Breast epithelium (tissue), 4 donors: ENCODE measurements at places on chromosomes 6 and 20. TPM values are rescaled to one million over a fixed set of nuclear protein-coding genes. Genes with fewer than 3 reads are reported as not detected.

DNA sequence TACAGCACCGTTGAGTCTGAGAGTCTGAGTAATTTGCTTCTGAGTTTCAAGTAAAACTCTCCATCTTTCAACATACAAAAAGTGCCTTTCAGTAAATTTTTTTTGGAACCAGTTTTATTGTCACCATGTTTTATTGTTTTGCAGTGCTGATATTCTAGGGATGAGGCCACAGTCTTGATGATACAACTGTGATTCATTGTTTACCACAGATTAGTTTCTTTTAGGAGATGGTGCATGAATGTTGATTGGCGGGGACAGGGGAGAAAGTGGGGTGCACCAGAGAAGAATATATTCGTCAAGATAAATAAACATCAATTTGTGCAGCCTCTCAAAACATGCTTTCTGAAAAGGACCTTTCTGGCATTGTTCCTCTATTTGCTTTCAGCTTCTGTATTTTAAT, 109.0 kb downstream of the MCHR2 start:
- H3K36me3 ChIP-seq, result no peaks in the 10 kb centered on the region
- no peaks in the 10 kb centered on the region for H3K4me1 ChIP-seq
- DNase-seq, result no peak
- no peak overlapping the region for H3K27ac ChIP-seq

GRCh38 chr6:15285682-15286294, 39.9 kb downstream of the JARID2 start:
- no peaks in the 10 kb centered on the region for H3K4me1 ChIP-seq
- no peaks in the 10 kb centered on the region for H3K36me3 ChIP-seq
- H3K27ac ChIP-seq, result no peak overlapping the region
- DNase-seq, result no peak
- H3K4me3 ChIP-seq, result no peak overlapping the region

DNA sequence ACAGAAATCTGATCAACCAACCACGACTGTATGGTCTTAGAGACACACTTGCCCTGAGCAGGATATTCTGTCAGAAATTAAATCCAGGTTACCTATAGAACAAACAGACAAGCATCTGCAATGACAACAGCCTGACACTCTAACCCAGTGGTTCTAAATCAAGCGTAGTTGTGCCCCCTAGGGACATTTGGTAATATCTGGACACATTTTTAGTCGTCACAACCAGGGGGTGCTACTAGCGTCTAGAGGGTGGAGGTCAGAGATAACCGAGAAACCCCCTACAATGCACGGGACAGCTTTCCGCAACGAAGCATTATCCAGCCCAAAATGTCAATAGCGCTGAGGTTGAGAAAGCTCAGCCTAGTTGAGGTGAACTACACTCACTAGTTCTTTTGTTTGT, 32.3 kb downstream of the ID4 start:
- H3K27ac ChIP-seq, result no peak overlapping the region
- H3K36me3 ChIP-seq, result no peaks in the 10 kb centered on the region
- no peak overlapping the region for H3K4me3 ChIP-seq
- H3K4me1 ChIP-seq, result peaks cover 5% of the 10 kb centered on the region
- no peaks in the 10 kb centered on the region for H3K27me3 ChIP-seq

DNA sequence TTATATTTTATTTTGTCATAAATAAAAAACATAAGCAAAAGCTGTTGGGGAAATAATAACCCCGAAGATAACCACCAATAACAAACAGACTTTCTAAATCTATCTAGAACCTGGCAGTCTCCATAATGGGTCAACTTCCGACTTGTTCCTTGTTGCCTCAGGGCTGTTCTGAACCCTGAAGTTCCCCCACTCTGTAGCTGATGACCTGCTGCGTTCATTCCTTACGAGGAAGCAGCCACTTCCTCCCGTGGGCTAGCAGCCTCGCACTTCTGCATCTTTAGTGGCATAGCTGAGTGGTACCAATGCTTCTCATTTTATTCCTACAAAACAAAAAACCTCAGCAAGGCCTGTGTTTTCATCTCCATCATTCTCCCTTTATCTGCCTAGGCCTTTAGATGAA, 103.0 kb downstream of the PLEKHG1 start:
- H3K36me3 ChIP-seq, result no peaks in the 10 kb centered on the region
- no peak for DNase-seq
- no peak overlapping the region for H3K4me3 ChIP-seq
- H3K4me1 ChIP-seq, result no peaks in the 10 kb centered on the region

DNA sequence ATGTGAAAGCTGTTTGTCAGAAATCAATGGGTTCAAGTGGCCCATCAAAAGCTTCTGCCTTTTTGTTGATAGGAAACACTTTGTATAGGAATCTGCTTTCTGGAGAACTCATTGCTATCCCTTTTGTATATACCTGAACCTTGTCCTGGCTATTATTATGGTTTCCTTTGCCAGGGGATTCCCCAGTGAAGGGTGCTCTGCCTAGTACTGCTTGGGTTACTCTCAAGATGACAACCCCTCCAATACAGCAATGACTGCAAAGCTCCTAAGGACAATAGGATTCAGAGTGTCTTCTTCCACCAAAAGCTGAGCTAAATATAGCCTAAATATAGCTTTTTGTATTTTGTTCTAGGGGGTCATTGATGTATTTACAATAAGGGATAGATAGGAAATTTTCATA, 54.0 kb upstream of the PTPRK start:
- no peaks in the 10 kb centered on the region for H3K36me3 ChIP-seq
- DNase-seq, result no peak
- H3K4me1 ChIP-seq, result no peaks in the 10 kb centered on the region

DNA sequence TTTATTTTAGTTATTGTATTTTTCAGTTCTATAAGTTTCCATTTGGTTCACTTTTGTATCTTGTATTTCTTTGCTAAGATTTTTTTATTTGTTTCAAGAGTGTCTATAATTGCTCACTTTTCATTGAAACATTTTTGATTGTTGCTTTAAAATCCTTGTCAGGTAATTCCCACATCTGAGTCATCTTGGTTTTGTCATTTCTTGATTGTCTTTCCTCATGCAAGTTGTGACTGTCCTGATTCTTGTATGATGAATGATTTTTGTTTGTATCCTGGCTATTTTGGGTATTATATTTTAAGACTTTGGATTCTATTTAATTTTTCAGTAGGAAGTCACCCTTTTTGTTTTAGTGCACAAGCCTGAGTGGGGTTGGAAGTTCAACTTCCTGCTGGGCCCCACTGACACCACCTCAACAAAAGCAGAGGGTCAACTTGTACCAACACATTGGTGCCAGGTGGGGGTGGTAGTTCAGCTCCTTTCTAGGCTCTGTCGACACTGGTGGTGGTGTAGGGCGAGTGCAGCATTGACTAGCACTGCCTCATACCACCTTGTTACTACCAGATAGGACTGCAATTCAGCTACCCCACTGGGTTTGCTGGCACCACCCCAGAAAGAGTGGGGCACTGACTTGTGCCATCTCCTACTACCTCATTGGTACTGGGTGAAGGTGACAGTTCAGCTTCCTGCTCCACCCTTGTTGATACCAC, 8.8 kb downstream of the RSPH3 start:
- no peak for DNase-seq
- H3K4me3 ChIP-seq, result no peak overlapping the region
- no peak overlapping the region for H3K27ac ChIP-seq
- H3K36me3 ChIP-seq, result no peaks in the 10 kb centered on the region
- H3K27me3 ChIP-seq, result no peaks in the 10 kb centered on the region
- H3K4me1 ChIP-seq, result no peaks in the 10 kb centered on the region

The IPCEF1 gene
- total RNA-seq, result 3.7 TPM

The ENPP4 gene
- total RNA-seq, result 18.2 TPM

The DST gene
- total RNA-seq, result 272 TPM

The ARMC2 gene
- 4.3 TPM for total RNA-seq

The CTAGE9 gene
- not detected for total RNA-seq
